ENCODE measurements at places on chromosomes 13 and 19. TPM values are rescaled to one million over a fixed set of nuclear protein-coding genes. Genes with fewer than 3 reads are reported as not detected.

DNA sequence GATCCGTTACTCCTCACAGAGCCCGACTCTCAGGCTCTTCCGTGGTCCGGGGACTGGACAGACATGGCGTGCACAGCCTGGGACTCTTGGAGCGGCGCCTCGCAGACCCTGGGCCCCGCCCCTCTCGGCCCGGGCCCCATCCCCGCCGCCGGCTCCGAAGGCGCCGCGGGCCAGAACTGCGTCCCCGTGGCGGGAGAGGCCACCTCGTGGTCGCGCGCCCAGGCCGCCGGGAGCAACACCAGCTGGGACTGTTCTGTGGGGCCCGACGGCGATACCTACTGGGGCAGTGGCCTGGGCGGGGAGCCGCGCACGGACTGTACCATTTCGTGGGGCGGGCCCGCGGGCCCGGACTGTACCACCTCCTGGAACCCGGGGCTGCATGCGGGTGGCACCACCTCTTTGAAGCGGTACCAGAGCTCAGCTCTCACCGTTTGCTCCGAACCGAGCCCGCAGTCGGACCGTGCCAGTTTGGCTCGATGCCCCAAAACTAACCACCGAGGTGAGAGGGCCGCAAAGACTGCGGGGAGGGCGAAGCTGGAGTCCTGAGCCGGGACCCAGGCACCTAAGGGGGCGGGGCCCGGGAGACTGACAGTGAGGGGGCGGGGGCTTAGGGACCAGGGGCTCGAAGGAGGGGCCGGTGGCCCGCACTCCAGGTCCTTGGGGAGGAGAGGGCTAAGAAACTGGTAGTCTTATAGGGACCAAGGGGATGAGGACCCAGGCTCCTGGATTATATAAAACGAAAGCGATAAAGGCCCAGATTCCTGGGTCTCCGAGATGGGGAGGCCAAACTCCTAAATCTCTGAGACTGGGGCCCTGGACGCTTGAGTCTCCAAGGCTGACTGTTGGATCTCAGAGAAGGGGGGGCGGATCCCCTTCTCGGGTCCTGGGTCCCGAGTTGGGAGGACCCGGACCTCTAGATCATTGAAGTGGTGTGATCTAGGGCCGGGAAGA is 2.0 kb downstream of the ETV2 start:
- H3K27ac ChIP-seq, result peak overlapping the region; percentile 78
- H3K27me3 ChIP-seq, result no peaks in the 10 kb centered on the region
- peak; percentile 81 for DNase-seq
- peak overlapping the region; percentile 86 for H3K4me3 ChIP-seq
- H3K36me3 ChIP-seq, result peaks cover 5% of the 10 kb centered on the region
- H3K4me1 ChIP-seq, result peaks cover 37% of the 10 kb centered on the region

TLE6 gene
- 0.42 TPM for total RNA-seq

- H3K4me1 ChIP-seq, result peaks cover 58% of the 10 kb centered on the region
- no peak for DNase-seq
- H3K4me3 ChIP-seq, result no peak overlapping the region
These were observed 5.3 kb downstream of the SAMD4B start for GRCh38 chr19:39347332-39348164.

SIGLECL1 gene
- total RNA-seq, result not detected

DNA sequence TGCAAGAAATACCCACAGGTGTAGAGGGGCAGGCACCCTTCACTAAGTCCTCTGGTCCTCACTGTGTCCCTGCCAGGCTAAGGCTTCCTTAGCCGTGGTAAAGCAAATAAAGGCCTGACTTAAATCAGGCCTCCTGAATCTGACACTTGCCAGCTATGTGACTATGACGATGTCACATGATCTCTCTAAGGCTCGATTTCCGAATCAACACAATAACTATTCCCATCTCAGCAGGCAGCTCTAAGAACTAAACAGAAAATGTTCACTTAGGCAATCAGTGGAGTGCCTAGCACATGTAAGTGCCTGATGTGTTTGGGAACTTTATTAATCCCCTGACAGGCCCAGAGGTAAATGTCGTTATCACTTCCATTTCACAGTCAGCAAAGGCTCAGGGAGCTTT is 2.0 kb downstream of the ZNF550 start:
- peak overlapping the region; percentile 92 for H3K4me3 ChIP-seq
- H3K36me3 ChIP-seq, result peaks cover 52% of the 10 kb centered on the region
- peaks cover 33% of the 10 kb centered on the region for H3K4me1 ChIP-seq
- no peaks in the 10 kb centered on the region for H3K27me3 ChIP-seq
- no peak overlapping the region for H3K27ac ChIP-seq

MBD3L2 gene
- not detected for total RNA-seq

SLC10A2 gene
- total RNA-seq, result not detected

DCT gene
- total RNA-seq, result not detected

GRCh38 chr13:91355826-91356710 is 8.6 kb downstream of the MIR17HG start:
- H3K4me1 ChIP-seq, result peaks cover 16% of the 10 kb centered on the region
- no peak for DNase-seq
- peaks cover 68% of the 10 kb centered on the region for H3K36me3 ChIP-seq
- no peaks in the 10 kb centered on the region for H3K27me3 ChIP-seq
- H3K4me3 ChIP-seq, result no peak overlapping the region
- H3K27ac ChIP-seq, result no peak overlapping the region

GRCh38 chr13:23865026-23865425 is 24.2 kb downstream of the MIPEP start:
- H3K27me3 ChIP-seq, result no peaks in the 10 kb centered on the region
- no peak for DNase-seq
- H3K4me1 ChIP-seq, result no peaks in the 10 kb centered on the region
